Lung (tissue), 17 donors: ENCODE measurements at places on chromosomes 12 and 14. TPM values are rescaled to one million over a fixed set of nuclear protein-coding genes. Genes with fewer than 3 reads are reported as not detected.

GRCh38 chr12:105352940-105353635 lies 22.6 kb downstream of the C12orf75 start:
- no peak for DNase-seq

GRCh38 chr14:90511795-90512328 lies 115.0 kb downstream of the CALM1 start:
- DNase-seq: no peak

PMEL gene
- 0.43 TPM for total RNA-seq

NTS gene
- 0.86 TPM for total RNA-seq

GRCh38 chr12:75792687-75793086 lies 238.9 kb downstream of the PHLDA1 start:
- no peak for DNase-seq

KRT80 gene
- 1.8 TPM for total RNA-seq

RD3L gene
- not detected for total RNA-seq

CLSTN3 gene
- total RNA-seq: 74.2 TPM

- DNase-seq: no peak
Measured at GRCh38 chr14:77140359-77141213, 1.0 kb downstream of the ZDHHC22 start.

- no peak for DNase-seq
Measured at GRCh38 chr12:46535907-46536306, 163.3 kb upstream of the SLC38A2 start.

DNA sequence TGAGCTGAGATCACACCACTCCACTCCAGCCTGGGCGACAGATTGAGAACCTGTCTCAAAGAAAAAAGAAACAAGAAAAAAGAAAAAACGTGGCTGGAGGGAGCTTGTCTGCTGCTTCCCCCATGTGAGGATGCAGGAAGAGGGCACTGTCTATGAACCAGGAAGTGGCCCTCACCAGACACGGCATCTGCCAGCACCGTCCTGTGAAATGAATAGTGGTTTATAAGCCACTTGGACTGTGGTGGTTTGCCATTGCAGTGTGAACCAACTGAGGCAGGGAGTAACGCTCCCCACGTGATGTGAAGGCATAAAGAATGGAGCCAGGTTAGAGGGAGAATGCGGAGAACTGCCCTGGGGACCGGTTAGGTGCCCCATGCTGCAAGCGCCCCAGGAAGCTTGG lies 4.5 kb upstream of the BRF1 start:
- no peak for DNase-seq

GRCh38 chr12:61854902-61855301 lies 405.3 kb upstream of the USP15 start:
- no peak for DNase-seq
